ENCODE measurements at places on chromosomes 2 and 18.

- no peak for DNase-seq
These were observed 9.4 kb downstream of the C2orf42 start for GRCh38 chr2:70181363-70181956.

DNA sequence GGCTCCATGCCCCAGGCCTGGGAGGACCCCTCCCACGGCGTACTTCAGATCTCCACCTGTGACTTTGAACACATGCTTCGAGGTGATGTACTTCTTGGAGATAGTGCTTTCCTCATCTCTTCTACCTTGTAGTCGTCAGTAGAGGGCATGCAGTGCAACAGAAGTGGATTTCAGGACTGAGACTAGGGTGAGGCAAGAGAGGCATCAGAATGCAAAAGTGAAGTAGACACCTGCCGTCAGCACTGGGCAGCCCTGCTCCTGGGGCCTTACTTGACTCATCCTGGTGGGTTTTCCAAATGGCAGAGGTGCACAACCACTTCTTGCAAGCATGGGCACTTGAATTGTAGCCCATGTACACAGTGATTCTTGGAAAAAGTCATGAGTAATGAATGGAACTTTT lies 258.8 kb downstream of the NEDD4L start:
- DNase-seq, result no peak

GRCh38 chr18:22494771-22495170 lies 77.1 kb upstream of the CTAGE1 start:
- no peak for DNase-seq

DNA sequence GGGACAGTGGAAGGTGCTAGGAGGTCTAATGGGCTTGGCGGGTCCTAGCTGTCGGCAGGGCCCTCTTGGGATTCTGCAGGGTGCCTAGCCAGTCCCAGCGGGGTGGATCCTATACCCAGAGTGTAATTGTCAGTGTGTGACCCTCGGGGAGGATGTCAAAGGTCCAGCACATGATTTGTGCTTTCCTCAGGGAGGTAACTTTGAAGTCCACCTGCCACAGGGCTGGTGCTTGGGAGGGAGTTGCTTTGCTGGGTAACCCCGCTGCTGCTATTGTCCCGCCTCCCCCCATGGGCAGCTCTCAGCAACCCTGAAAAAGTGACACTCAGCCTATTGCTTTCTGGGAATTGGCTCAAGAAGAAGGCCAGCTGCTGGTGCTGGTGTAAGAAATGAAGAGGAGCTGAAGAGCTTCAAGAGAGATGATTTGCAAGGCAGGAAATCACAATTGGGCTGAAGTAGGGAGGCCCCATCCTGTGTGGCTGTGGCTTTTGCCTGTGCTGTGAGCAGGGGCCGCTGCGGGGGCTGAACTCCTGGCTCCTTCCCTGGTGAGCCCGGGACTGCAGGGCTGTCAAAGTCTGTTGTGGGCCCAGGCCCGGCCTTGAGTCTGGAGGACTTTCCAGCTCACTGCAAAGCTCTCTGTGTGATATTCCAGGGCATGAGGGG lies 36.4 kb downstream of the EMILIN2 start:
- no peak for DNase-seq

DNA sequence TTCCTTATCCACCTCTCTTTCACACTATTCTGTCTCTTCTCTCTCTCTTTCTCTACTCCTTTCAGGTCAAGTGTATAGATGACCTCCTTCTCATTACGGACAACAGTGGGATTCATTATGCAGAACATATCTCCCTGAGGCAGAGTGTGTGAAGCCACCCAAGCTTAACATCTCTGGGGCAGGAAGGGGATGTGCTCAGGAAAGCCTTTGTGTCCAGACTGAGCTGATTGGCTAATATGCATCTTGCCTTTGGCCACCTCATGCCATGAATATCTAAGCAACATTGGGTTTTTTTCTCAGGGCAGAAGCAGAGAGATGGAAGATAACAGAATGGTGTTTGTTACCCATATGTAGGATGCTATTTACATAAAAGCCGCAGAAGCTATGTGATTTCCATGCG lies 211.4 kb upstream of the LRRTM1 start:
- no peak for DNase-seq

DNA sequence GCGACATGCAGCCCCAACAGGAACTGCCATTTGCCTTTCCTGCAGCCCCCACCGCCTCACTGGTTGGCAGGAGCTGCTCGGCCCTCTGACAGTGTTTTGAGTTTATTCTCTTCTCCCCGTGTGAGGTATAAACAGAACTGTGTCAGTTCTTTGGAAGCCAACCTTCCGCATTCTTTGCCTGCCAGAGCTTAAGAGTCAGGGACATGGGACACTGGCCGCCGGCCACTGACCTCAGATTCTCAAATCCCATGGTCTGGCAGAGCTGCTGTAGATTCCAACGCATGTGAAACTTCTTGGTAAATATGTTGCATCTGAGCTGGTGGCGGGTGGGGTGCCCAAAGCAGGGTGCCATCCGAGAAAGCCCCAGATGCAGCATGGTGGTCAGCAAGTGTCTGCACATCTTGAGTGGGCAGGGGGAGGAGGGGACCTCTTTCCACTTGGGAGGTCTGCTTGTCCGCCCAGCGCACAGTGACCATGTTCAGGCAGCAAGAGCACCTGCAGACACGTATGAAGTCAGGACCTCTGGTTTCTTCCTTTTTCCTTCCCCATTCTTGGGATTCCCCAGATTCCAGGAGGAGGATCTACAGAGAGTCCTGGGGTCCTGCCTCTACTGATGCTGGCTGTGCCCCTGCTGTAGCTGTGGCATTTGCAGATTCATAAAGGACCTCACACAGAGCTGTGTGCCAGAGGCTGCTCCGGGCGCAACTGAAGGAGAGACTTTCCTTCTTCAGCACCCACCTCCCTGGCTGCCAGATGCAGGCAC lies 23.8 kb downstream of the ASB18 start:
- DNase-seq, result no peak

GRCh38 chr2:111938392-111938791 lies 40.0 kb downstream of the MERTK start:
- no peak for DNase-seq

GRCh38 chr2:224951723-224952481 lies 90.4 kb downstream of the DOCK10 start:
- DNase-seq, result no peak

DNA sequence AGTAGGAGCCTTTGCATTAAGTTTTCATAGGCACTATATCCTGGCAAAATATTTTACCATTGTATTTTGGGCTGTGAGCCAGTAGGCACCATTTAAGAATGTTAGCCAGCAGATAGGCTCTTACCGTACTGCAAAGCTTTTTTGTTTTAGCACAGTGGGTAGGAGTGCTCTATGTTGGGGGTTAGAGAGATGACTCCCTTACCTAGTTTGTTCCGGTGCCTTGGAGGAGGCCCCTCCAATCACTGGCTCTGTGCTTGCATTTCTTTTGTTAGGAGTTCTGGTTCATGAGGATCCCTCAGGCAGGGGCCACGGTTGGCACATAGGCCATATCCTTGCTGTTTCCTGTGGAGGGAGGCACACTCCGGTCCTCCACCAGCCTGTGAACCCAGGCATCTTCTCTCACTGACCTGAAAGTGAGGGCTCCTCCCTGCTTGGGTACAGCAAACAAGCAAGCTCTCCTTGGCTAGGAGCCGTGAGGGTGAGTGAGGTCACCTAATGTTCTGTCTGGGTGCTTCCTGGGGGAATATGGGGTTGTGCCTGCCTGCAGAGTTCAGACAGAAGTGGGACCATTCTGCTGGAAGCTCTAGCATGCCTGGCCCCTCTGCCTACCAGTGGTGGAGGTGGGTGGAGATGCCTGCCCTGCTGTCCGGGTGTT lies 29.8 kb downstream of the LTBP1 start:
- DNase-seq, result no peak
